CD8-positive, alpha-beta T cell (primary cell): ENCODE measurements at places on chromosomes 5 and 9. TPM values are rescaled to one million over a fixed set of nuclear protein-coding genes. Genes with fewer than 3 reads are reported as not detected.

GRCh38 chr9:135213566-135213965 is 126.1 kb downstream of the OLFM1 start:
- no peak for DNase-seq

DNA sequence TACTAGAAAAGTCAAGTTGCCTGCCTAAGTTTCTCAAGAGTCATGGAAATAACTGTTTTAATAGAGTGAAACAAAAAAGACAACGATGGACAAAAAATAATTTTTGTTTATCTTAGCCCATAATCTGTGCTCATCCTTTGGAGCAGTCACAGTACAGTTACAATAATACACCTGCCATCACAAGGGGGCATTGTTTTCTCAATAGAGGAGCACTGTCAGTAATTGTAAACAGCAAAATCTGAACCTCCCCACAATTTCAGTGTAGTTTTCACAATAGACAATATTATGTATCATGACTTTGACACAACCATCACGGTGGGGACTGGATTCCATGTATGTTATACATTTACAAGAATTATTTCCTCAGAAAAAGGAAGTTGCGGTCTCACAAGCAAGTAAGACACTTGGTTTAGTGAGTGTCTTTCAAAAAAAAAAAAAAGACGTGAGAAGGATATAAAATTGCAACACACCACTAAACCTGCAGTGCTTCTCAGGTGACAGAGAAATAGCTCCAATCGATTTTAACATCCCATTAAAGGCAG is 586.3 kb downstream of the PTPRD start:
- DNase-seq, result no peak

DNA sequence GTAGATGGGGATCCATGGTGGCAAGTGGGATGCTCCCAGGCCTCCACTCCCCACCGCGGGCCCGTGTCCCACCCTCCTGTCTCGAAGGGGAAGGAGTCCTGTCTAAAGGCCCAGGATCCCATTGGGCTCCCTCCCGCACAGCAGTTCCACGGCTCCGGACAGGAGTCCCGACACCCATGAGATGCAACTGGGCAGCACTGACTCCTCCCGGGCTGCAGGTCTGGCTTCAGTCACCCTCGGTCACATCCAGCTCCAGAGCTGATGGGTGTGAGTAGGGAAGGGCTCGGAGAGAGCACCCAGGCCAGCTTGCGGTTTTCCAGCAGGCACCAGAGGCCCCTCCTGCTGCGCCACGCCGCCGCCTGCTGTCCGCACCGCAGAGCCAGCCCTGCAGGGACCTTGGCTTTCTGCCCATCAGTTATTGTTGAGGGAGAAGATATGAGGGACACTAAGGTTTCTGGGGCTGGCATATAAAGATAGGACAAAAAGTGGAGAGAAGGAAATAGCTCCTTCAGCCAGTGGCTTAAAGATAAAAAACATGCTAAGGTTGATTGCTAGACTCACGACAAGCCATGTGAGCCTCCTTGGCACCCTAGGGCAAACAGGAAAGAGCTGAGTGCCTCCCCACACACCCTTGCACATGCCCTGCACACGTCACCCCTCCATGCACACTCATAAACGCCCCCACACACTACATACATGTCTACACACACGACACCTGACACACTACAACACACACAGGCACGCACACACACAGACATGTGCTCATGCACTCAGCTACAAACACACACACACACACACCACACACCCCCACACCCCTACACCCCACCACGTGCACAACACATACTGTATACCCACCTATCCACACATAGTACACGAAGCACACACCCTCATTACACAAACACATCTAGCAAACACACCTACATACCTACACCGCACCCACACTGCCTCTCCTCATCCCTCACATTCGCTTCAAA is 79.0 kb downstream of the AK8 start:
- DNase-seq, result no peak

- DNase-seq, result no peak
Measured at GRCh38 chr9:35680331-35681105, 6.8 kb downstream of the CA9 start.

GRCh38 chr9:7984692-7985091 is 185.1 kb upstream of the DMAC1 start:
- DNase-seq, result no peak

GRCh38 chr5:28313953-28314352 is 1275.6 kb upstream of the CDH9 start:
- DNase-seq, result no peak

The NFIB gene
- total RNA-seq, result not detected

GRCh38 chr9:84136119-84136868 is 155.7 kb downstream of the RMI1 start:
- no peak for DNase-seq

DNA sequence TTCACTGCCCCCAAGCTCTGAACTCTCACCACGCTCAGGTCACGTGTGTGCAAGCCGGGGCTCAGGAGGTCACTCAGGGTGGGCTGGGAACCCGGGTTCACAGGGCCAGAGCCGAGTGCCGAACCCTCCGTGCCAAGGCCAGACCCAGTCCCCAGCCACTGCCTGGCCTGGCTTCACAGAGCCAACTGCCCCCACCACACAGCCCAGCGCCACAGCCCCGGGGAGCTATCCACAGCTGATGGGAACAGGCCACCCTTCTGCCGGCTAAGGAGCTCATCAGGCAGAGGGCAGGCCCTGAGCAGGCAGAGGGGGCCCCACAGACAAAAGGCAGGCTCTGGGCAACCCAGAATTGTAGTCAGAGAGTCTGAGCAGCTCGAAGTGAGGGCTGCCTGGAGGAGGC is 117.0 kb downstream of the VAV2 start:
- DNase-seq, result no peak

GRCh38 chr5:169389318-169389717 is 88.4 kb upstream of the SLIT3 start:
- DNase-seq, result no peak

- no peak for DNase-seq
Measured at GRCh38 chr9:90064248-90064647, 459.4 kb downstream of the GADD45G start.

GRCh38 chr5:55933377-55934114 is 61.2 kb downstream of the IL6ST start:
- no peak for DNase-seq

- DNase-seq, result peak; percentile 65
Measured at GRCh38 chr9:128341435-128341849, 1.1 kb downstream of the SLC27A4 start.

- DNase-seq, result no peak
Measured at GRCh38 chr5:55680353-55680752, 31.8 kb downstream of the SLC38A9 start.

The CTXN3 gene
- not detected for total RNA-seq

- peak; percentile 19 for DNase-seq
Measured at GRCh38 chr5:136769900-136770684, 404.7 kb upstream of the TRPC7 start.

The MYMK gene
- not detected for total RNA-seq

- DNase-seq, result no peak
Measured at GRCh38 chr5:139696894-139697658, 48.9 kb downstream of the CXXC5 start.

DNA sequence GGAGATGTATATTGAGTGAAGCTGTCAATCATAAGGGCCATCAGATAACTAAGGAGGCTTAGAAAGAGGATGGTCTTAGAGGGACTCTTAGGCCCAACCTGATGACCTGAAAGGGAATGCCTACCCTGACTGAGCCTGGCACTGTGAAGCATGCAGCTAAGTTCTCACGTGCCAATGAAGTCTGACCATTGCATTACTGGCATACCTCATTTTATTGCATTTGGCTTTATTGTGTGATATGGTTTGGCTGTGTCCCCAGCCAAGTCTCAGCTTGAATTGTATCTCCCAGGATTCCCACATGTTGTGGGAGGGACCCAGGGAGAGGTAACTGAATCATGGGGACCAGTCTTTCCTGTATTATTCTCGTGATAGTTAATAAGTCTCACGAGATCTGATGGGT is 421.6 kb upstream of the SGCD start:
- no peak for DNase-seq
